ENCODE measurements at places on chromosomes 13 and 19. TPM values are rescaled to one million over a fixed set of nuclear protein-coding genes. Genes with fewer than 3 reads are reported as not detected.

Gene ZNF382
- total RNA-seq = 18.3 TPM

Gene ANKLE1
- 0.11 TPM for total RNA-seq

Gene NPHS1
- total RNA-seq = not detected

Gene KCNJ14
- total RNA-seq = 0.27 TPM

Gene C19orf73
- total RNA-seq = 1.6 TPM

Gene BCL2L12
- total RNA-seq = 11.4 TPM

Gene HIF3A
- 87.7 TPM for total RNA-seq

Gene C3
- 133 TPM for total RNA-seq

Gene IL11
- total RNA-seq = not detected

- no peaks in the 10 kb centered on the region for H3K36me3 ChIP-seq
- no peak overlapping the region for H3K4me3 ChIP-seq
- H3K27me3 ChIP-seq = no peaks in the 10 kb centered on the region
Observed at GRCh38 chr13:96860882-96861281, 133.4 kb downstream of the OXGR1 start.

- DNase-seq = no peak
- H3K27me3 ChIP-seq = no peaks in the 10 kb centered on the region
- no peak overlapping the region for H3K4me3 ChIP-seq
Observed at GRCh38 chr13:100306434-100306999, 217.6 kb downstream of the PCCA start.

- peaks cover 57% of the 10 kb centered on the region for H3K27me3 ChIP-seq
- no peak overlapping the region for H3K4me3 ChIP-seq
- H3K27ac ChIP-seq = no peak overlapping the region
- no peaks in the 10 kb centered on the region for H3K36me3 ChIP-seq
Observed at GRCh38 chr13:24668955-24669582, 11.1 kb upstream of the ATP12A start.

DNA sequence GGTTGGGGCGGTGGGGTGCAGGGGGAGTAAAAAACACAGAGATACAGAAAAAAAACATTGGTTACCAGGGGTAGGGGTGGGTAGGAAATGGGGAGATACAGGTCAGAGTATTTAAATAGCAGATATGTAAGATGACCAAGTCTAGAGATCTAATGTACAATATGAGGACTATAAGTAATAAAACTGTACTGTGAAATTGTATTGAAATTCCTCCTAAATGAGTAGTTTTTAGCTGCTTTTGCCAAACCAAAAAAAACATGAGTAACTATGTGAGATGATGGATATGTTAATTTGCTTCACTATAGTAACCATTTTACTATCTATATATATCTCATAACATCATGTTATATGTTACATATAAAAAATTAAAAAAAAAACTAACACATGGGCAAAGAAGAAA, 29.6 kb downstream of the VWA8 start:
- peaks cover 20% of the 10 kb centered on the region for H3K4me1 ChIP-seq
- H3K36me3 ChIP-seq = peaks cover 4% of the 10 kb centered on the region
- H3K4me3 ChIP-seq = no peak overlapping the region
- no peak for DNase-seq

GRCh38 chr13:59266478-59267063, 897.2 kb downstream of the DIAPH3 start:
- no peak for DNase-seq
- no peaks in the 10 kb centered on the region for H3K27me3 ChIP-seq
- H3K36me3 ChIP-seq = no peaks in the 10 kb centered on the region
- no peak overlapping the region for H3K27ac ChIP-seq
- H3K4me3 ChIP-seq = no peak overlapping the region

DNA sequence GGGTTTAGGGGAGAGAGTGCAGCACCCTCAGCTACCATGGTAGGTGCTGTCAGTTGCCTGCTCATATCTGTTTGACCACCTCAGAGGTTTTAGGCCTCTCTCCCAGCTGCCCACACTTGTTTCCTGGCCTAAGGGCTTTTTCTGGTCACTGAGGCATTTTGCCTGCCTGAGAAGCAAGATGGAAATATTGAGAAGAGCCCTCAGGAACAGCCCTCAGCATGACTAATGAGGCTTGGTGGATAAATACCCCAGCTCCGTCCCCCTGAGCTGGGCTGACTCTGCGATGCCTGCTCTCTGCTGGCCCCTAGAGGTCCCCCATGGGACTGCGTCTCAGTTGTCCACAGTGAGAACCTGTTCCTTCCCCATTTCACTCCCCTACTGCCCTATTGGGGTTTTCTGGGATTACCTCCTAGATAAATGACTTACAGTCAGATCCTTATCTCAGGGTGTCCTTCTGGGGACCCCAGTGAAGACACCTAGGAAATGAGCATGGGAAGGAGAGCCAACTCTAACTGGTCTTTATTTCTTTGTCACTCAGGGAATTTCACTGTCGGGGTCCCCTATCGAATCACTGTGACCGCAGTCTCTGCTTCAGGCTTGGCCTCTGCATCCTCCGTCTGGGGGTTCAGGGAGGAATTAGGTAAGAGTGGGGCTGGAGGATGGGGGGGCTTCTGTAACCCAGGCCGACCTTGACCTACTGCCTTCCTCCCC, 13.3 kb downstream of the PALM3 start:
- peaks cover 10% of the 10 kb centered on the region for H3K36me3 ChIP-seq
- H3K27ac ChIP-seq = no peak overlapping the region
- no peaks in the 10 kb centered on the region for H3K27me3 ChIP-seq

GRCh38 chr19:42658076-42658475, 63.4 kb upstream of the CEACAM8 start:
- H3K4me1 ChIP-seq = no peaks in the 10 kb centered on the region
- H3K4me3 ChIP-seq = no peak overlapping the region
- no peaks in the 10 kb centered on the region for H3K36me3 ChIP-seq
- DNase-seq = no peak
- no peaks in the 10 kb centered on the region for H3K27me3 ChIP-seq

DNA sequence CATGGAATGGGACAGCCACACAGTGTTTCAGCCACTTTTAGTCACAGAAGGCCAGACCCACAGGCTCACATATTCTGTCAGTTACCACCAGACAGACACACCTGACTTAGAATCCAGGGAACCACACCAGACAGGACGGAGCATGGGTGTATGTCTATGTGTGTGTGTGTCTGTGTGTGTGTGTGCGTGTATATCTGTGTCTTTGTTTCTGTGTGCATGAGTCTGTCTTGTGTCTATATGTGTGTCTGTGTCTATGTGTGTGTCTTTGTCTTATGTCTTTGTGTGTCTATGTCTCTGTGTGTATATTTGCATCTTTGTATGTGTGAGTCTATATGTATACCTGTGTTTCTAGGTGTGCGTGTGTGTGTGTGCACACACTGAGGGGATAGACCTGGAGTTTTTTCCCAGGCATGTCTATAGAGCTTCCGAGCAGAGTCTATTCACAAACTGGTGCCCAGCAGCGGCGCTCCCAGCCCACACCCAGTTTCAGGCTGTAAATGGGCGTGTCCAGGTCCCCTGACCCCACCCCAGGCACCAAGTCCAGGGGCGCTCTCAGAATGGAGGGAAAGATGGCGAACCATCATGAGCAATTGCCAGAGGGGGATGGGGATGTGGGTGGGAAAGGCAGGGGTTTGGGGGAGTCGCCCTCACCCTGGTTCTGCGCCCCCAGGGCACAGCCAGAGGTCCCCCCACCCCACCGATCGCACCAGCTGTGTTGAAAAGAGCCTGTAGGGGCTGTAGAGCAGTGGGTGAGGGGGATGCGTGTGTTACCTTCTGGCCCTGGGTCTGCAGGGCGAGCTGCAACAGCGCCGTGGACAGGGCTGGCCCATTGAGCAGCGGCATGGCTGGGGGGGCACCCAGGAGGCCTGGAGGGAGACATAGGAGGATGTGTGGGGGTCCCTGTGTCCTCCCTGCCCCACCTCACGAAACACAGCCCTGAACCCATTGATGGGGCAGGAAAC, 6.3 kb upstream of the FDX2 start:
- no peak for DNase-seq
- H3K27ac ChIP-seq = no peak overlapping the region
- H3K4me1 ChIP-seq = no peaks in the 10 kb centered on the region
- no peaks in the 10 kb centered on the region for H3K27me3 ChIP-seq
- peaks cover 99% of the 10 kb centered on the region for H3K36me3 ChIP-seq
- no peak overlapping the region for H3K4me3 ChIP-seq

DNA sequence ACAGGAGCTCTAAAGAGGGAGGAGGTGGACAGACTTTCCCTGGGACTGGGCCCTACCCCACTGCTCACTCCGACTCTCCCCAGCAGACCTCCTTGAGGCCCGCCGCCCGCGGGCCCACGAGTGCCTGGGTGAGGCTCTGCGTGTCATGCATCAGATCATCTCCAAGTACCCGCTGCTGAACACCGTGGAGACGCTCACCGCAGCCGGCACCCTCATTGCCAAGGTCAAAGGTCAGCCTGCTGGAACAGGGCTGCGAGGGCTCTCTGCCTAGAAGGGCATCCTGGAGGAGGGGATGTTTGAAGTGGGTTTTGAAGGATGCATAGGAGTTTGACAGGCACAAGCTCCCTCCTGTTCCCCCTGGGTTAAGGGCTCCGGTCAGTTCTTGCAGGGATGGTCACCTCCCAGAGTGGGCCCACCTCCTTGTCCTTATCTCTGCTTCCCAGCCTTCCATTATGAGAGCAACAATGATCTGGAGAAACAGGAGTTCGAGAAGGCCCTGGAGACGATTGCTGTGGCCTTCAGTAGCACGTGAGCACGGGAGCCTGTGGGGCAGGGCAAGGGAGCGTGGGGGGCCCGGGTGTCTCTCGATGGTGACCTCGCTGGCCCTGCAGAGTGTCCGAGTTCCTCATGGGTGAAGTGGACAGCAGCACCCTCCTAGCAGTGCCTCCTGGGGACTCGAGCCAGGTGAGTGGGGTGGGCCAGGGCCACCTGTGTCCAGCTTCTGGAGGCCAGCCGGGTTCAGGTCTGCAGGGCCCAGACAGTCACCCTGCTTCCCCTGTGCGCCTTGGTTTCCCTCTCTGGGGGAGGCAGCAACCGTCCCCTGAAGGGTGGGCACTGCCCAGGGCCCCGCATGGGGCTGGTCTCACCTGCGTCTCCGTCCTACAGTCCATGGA, 6.3 kb downstream of the ARHGAP45 start:
- H3K4me1 ChIP-seq = peaks cover 29% of the 10 kb centered on the region
- no peak for DNase-seq
- H3K4me3 ChIP-seq = no peak overlapping the region
- H3K27ac ChIP-seq = no peak overlapping the region
- no peaks in the 10 kb centered on the region for H3K36me3 ChIP-seq

DNA sequence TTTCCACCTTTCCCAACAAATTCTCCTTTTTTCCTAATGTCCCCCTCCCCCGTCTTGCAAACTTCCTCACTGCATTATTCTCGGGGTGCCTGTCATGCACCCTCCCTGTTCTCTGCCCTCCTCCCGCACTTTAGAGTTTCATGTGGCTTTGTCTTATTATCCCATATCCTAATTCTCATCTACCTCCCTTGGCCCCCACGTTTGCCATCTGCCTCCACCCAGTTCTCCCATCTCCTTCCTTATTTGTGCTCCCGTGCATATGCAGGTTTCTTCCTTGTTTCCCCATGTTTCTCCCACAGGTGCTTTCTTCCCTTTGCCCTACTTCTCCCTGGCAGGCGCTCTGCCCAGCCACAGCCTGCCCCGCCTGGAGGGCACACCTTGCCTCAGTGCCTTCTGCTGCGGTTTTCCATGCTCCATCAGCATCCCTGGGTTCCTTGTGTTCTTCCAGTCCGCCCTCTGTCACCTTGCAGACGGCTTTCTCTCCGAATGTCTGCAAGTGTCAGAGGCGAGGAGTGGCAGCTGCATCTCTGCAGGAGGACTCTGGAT, 1.5 kb downstream of the SPATA13 start:
- H3K27ac ChIP-seq = peak overlapping the region; percentile 84
- peaks cover 43% of the 10 kb centered on the region for H3K4me1 ChIP-seq
- peak overlapping the region; percentile 84 for H3K4me3 ChIP-seq
- DNase-seq = no peak
- H3K27me3 ChIP-seq = peaks cover 28% of the 10 kb centered on the region
- no peaks in the 10 kb centered on the region for H3K36me3 ChIP-seq

GRCh38 chr19:4518345-4519171, at the start of gene PLIN4:
TSS of gene PLIN4 (minus strand) at chr19:4518486. CDS start at chr19:4518272, 214 bp downstream.
- peak; percentile 85 for DNase-seq
- peak within 1 kb of the TSS; percentile 74 for H3K4me3 ChIP-seq

DNA sequence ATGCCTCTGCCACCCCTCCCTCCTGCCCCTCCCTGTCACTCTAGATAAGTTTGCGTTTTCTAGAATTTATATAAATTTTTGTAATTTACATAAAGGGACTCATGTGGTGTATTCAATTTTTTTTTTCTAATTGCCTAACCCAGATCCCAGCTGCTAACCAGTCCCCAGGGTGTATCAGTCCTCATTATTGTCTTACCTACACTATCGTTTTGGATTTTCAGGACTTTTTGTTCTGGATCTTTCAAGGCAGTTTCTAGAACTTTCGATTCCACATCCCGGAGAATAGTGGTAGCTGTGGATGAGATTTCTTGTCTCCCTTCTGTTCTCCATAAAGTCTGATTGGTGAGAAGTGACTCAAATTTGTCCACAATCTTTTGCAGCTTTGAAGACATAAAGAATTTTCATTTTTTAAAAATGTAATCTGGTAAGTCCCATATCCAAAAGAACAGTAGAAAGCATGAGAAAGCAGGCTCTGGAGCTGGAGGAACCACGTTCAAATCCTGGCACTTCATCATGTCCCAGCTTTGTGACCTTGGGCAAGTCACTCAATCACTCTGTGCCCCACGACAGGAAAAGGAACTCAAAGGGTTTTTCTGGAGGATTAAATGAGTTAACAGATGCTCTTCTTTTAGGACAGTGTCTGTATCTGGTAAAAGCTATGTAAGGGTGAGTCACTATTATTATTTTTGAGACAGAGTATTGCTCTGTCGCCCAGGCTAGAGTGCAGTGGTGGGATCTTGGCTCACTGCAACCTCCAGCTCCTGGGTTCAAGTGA, 19.7 kb downstream of the ADGRE3 start:
- H3K36me3 ChIP-seq = no peaks in the 10 kb centered on the region
- peaks cover 57% of the 10 kb centered on the region for H3K27me3 ChIP-seq
- H3K27ac ChIP-seq = no peak overlapping the region
- no peak overlapping the region for H3K4me3 ChIP-seq
- DNase-seq = no peak

GRCh38 chr19:29573486-29573885, 32.6 kb upstream of the POP4 start:
- no peaks in the 10 kb centered on the region for H3K4me1 ChIP-seq
- peaks cover 99% of the 10 kb centered on the region for H3K27me3 ChIP-seq
- no peaks in the 10 kb centered on the region for H3K36me3 ChIP-seq
- H3K27ac ChIP-seq = no peak overlapping the region

GRCh38 chr19:37981785-37982475, 74.9 kb downstream of the SIPA1L3 start:
- H3K4me3 ChIP-seq = no peak overlapping the region
- H3K27me3 ChIP-seq = no peaks in the 10 kb centered on the region
- H3K4me1 ChIP-seq = peaks cover 8% of the 10 kb centered on the region
- H3K27ac ChIP-seq = no peak overlapping the region
- DNase-seq = no peak

GRCh38 chr13:41562541-41563178, 105.3 kb downstream of the RGCC start:
- H3K27ac ChIP-seq = peak overlapping the region; percentile 54
- H3K27me3 ChIP-seq = no peaks in the 10 kb centered on the region
- no peak overlapping the region for H3K4me3 ChIP-seq

- H3K4me1 ChIP-seq = no peaks in the 10 kb centered on the region
- H3K27me3 ChIP-seq = no peaks in the 10 kb centered on the region
- no peak for DNase-seq
- H3K27ac ChIP-seq = no peak overlapping the region
Observed at GRCh38 chr19:2809387-2810140, 10.1 kb upstream of the ZNF554 start.
